ENCODE measurements at places on chromosomes 7 and 10.

DNA sequence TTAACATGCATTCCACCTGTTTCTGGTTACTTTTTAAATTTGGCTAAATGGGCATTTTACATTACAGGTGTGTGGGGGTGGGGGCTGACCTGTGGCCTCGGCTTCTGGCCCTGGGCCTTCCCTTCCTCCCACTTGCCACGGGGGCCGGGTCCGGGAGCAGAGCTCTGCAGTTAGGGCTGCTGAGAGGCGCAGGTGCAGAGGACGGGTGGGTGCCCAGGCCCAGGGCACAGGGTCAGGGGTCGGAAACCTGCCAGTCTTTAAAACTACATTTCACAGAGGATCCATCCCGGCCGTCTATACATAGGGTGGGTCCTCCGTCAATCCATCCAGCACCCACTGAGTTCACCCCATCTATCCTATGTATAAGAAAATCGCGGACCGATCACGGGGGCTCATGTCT, 106.5 kb upstream of the INSIG1 start:
- DNase-seq = no peak

DNA sequence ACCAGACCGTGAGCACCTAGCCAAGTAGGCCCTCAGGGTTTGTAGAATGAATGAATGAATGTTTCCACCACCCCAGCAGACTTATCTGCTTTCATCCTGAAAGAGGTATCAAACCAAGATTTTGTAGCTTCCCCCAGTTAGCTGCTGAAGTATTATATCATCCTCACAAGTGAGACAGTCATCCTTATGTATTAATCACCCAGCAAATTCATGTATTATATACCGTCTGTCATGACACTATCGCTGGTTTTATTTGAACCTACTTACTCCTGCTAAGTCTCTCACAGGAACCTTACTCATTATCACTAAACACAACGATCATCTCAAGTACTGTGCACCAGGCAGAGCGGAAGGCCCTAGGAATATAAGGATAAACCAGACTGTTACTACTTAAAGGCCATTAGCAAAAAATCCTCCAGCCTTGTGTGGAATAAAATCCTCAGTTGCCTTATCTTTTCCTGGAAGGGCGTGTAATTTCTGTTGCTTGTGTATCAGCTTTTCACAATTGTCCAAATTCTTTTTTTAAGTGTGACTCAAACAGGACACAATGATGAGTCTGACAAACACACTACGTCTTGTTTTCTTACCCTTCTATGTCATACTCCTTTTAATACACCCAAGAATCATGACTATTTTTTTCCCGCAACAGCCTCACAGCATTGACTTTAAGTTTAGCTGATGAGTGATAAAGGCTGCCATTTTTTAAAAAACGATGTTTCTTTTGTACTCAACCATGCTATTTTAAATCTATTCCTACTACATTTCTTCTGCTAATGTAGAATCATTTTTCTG, 176.1 kb upstream of the KLF14 start:
- no peak for DNase-seq

GRCh38 chr7:997404-998395, 14.7 kb downstream of the CYP2W1 start:
- peak; percentile 75 for DNase-seq

- DNase-seq = no peak
Observed at GRCh38 chr10:112713411-112713810, 236.6 kb upstream of the TCF7L2 start.

GRCh38 chr7:29255906-29256692, 61.5 kb downstream of the CHN2 start:
- DNase-seq = no peak

DNA sequence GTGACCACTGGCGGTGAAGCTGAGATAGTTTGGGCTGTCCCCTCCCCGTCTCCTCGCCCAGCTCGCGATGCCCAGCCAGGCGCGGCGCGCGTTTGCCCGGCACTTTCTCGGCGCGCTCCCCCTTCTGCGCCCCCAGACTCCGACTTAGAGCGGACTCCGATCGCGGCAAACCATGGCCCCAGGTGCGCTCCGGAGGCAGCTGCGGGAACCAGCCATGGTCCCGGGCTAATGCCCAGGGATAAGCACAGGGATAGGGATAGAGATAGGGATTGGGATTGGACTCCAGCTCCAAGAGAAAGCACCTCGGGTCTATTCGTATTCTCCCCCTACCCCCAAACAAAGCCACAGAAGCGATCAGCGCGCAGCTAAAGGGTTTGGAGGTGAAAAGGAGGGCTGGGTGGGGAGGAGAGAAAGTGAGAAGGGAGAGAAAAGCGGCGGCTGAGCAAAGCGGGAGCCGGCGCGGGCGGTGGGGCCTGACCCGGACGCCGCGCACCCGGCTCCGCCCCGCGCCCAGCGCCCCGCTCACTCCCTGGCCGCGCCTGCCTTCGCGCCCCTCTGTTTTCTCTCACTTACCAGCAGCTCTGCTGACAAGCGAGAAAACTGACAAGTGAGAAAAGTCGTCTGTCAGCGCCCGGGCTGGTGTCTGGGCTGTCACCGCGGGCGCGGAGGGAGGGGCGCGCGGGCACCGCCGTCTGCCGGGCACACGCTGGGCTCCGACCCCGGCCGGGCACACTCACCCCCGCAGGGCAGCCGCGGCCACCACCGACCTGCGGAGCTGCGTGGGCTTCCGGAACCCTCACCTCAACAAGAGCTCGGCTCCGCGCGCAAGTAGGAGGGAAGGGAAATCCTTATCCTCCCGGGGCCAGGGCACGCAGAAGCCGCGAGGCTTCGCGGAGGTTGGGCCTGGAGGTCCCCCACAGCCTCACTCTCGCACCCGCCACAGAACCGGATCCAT, at the start of gene PDE1C:
Gene PDE1C, minus strand, starts transcription at position 2 of the 955 bp plus-strand sequence.
- peak; percentile 75 for DNase-seq

- peak; percentile 64 for DNase-seq
Observed at GRCh38 chr7:155590215-155591018, 44.1 kb upstream of the CNPY1 start.

GRCh38 chr10:4830551-4830950, 4.5 kb downstream of the AKR1E2 start:
- no peak for DNase-seq

Data from eye (tissue), 1 donor.